ENCODE measurements at places on chromosomes 5 and 9.

GRCh38 chr5:171989276-171989675 is 17.2 kb downstream of the FBXW11 start:
- no peak for DNase-seq

- peak; percentile 4 for DNase-seq
These were observed 163.8 kb upstream of the TRPM3 start for GRCh38 chr9:71285191-71285656.

DNA sequence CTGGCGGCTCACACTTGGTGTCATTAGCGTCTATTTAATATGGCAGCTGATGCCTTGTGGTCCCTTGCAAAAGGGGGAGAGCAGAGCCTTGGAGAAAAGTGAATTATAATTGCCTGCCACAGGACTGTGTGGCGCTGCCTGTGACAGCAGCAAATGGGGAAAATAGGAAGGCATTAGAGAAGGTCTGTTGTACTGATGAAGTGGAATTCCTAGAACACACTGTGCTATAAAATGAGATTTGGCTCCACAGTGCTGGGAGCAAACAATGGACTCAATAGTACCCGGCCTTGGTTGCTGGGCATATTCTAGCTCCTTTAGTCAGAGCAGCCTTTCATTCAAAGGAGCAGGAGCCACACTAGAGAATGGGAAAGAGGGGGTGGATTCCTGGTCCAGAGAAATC is 21.3 kb downstream of the SEMA6A start:
- no peak for DNase-seq

GRCh38 chr9:117407436-117408022 is 7.3 kb downstream of the ASTN2 start:
- no peak for DNase-seq

DNA sequence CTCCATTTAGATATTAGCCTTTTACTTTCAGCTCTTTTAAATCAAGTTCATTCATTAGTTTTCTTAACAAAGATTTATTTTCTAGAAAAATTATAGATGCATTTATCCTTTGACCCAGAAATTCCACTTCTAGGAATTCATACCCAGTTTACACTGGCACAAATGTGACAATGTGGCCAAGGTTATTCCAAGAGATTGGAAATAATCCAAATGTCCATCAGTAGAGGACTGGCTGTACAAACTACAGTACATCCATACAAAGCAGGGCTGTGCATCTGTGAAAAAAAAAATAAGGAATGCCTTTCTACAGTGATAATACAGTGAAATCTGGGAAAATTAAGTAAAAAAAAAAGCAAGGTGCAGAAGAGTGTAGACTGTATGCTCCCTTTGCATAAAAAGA is 149.2 kb downstream of the GABBR2 start:
- DNase-seq, result no peak

DNA sequence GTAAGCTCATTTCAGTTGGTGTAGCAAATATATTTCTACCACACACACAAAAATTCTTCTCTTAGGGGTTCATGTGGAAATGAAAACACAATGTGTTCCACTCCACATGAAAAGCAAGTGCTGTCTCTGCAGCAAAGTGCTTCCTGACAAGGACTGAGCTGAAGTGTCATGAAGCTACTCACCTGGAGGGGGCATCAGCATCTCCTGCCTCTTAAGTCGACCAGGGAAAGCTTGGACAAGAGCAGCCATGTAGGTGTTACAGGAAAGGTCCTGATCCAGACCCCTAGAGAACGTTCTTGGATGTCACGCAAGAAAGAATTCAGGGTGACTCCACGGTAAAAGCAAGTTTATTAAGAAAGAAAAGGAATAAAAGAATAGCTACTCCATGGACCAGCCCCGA is 62.8 kb downstream of the SV2C start:
- no peak for DNase-seq

- no peak for DNase-seq
These were observed 199.9 kb upstream of the GLRA1 start for GRCh38 chr5:152124409-152125041.

DNA sequence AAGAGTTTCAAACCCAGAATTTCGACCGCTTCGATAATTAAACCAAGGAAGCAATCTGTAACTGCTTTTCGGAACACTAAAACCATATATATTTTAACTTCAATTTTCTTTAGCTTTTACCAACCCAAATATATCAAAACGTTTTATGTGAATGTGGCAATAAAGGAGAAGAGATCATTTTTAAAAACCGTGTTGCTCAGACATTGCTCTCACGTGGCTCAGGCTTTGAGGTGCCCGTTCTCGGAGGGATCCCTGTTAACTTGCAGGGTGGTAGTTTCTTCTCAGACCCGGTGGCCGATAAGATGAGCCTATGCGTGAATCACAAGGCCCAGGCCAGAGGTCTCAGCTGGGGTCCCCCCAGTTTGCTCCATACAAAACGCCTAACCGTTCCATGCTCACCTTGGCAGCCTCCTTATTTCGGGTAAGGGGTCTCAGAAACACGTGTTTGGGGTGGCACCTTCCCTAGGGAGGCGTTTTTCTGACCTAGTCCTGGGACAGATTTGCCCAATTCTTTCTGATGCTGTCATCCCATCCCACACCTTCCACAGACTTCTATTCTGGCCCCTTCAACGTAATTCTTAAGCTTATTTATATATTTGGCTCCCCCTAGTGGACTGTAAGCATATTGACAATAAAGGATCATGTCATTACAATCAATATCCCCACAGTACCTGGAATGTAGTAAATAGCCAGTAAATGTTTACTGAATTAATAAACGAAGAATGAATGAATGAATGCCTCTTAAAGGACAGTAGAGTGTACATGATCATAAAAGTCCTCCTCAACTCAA is 48.1 kb downstream of the THBS4 start:
- no peak for DNase-seq

- no peak for DNase-seq
These were observed 190.1 kb downstream of the TMEM232 start for GRCh38 chr5:110536120-110537115.

DNA sequence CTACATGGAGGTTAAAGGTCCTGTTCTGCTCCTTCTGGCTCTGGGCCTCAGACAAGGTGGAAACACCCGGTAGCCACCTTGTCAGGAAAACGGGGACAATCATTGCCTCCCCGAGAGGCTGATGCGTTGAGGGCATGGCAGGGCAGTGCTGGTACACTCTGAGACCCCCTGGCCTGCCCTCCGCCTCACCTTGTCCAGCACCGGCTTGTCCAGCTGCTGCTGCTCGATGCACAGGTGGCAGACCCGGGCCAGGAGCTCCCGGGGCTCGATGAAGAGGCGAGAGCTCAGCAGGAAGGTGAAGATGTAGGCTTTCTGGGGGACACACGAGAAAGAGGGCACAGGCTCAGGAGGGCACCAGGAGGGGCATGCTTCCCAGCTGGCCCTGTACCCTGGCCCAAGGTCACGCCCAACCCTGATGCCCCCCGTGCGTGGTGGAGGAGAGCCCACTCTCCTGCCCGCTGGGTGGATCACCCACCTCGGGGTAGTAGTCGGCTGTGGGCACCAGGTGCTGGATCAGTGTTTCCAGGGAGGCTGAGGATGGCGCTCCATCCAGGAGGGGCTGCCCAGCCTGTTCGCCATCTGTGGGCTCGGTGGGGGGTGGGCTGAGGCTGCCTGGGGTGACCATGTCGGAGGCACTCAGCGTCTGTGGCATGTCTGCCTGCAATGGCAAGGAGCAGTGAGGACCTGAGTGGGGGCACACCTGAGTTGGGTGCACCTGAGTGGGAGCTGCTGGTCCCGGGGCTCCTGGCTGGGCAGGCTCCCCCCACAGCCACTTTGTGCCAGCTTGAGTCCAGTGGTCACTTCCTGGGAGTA is 66.0 kb upstream of the RNF130 start:
- DNase-seq, result no peak

GRCh38 chr5:153799466-153799865 is 239.2 kb downstream of the FAM114A2 start:
- DNase-seq, result no peak

GRCh38 chr5:68891718-68892117 is 202.1 kb upstream of the SLC30A5 start:
- no peak for DNase-seq

DNA sequence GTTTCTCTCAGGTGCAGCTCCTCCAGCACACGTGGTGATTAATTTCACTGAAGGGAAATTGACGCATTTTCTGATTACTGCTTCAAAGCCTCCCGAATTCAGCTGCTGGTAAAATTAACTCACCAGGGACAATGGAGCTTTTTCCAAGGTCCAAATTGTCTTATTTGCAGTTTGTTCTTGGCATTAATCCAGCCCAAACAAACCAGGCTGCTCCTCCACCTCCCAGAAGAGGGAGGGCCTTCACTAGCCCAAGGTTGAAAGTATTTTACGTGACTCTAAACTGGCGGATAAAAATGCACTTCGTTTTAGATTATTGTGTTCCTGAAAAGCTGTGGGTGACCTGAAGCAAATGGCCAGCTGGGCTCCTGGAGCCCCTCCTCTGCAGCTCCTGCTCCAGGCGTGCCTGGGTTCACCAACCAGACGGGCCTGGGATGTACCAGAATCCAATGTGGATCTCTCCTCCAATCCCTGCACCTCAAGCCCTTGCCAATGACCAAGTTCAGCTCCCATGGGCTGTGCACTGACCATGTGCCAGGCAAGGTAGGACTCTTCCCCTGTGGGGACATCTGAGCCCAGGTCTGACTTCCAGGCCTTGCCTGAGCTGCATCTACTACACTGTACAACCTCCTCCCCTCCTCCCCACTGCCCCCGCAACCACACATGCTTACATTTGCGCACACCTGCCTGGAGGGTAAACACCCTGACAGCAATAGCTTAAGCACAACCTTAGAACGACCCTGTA is 193.4 kb downstream of the CDK5RAP2 start:
- no peak for DNase-seq

DNA sequence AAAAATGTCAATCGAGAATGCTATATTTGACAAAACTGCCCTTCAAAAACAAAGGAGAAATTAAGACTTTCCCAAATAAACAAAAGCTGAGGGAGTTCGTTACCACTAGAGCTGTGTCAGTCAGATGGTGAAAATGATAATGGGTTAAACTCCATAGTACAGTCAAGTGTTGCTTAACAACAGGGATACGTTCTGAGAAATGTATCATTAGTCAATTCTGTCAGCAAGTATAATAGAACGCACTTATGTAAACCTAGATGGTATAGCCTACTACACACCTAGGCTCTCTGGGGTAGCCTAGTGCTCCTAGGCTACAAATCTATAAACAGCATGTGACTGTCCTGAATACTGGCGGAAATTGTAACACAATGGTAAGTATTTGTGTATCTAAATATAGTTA is 138.7 kb downstream of the DRD1 start:
- DNase-seq, result no peak

DNA sequence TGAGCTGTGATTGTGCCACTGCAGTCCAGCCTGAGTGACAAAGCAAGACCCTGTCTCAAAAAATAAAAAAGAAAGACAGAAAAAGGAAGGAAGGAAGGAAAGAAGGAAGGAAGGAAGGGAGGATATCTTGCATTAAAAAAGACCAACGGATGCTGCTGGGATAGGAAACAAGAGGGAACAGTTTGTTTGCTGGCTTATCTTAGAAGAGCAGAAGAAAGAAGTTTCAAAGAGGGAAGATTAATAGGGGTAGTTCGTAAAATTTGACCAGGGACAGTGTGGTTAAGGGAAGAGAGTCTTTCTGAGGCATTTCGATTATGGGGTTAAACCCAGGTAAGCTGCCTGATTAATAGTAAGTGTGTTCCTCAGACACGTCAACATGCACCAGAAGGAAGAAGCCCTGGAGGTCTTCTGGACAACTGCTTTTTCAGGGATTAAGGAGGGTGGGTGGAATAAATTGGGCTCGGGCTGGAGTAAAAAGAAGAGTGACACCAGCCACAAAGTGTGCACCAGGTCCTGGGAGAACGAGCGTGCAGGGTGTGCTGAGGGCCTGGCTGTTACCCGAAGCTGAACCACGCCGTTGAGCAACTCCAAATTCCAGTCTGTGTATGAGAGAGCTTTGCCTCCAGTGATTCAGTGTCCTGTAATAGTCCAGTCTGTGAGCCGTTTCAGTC is 24.8 kb downstream of the FYB1 start:
- DNase-seq, result no peak

- DNase-seq, result no peak
These were observed 92.5 kb upstream of the CPEB4 start for GRCh38 chr5:173795601-173796000.

DNA sequence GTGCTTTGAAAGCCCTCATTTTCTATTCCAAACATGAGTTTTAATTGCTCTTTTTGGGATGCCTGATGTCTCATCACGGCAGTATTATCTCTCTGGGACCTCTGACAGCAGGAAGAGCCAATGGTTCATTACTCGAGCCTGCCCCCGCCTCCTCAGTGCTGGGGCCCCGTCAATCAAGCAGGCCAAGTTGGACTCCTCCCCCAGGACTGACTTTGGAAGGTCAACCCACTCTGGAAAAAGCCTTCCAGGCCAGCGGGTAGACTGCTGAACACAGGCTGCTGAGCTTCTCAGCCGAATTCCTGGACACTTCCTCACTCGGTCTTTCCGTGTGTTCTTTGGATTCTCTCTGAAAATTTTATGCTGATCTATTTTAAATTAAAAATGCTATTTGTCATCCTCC is 9.5 kb upstream of the BARHL1 start:
- DNase-seq, result no peak

DNA sequence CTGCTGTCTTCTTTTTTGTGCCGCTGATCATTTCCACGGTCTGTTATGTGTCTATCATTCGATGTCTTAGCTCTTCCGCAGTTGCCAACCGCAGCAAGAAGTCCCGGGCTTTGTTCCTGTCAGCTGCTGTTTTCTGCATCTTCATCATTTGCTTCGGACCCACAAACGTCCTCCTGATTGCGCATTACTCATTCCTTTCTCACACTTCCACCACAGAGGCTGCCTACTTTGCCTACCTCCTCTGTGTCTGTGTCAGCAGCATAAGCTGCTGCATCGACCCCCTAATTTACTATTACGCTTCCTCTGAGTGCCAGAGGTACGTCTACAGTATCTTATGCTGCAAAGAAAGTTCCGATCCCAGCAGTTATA is 17.1 kb downstream of the F2R start:
- DNase-seq, result no peak

- no peak for DNase-seq
These were observed 8.9 kb downstream of the ARAP3 start for GRCh38 chr5:141672841-141673813.

- DNase-seq, result no peak
These were observed 60.4 kb upstream of the TMED7 start for GRCh38 chr5:115686051-115686737.

DNA sequence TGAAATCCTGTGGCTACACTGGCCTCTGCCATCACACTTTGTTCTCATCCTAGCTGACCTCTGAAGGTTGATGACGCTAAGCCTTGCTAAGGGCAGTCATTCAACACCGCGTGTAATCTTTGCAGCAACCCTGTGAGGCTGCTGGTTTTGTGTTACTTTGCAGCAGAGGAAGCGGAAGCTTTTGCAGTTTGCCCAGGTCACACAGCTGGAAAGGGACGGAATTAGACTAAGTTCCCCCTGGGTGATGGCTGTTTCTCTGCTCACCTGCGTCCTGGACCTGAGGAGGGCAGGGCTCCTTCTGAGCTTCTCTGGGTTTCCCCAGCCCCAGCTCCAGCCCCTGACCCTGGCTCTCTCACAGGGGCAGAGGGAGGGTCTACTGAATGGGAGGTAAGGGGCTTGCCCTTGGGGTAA is 7.3 kb upstream of the SLC25A51 start:
- no peak for DNase-seq
